NCI-H82 (cell line): ENCODE measurements at places on chromosomes 11 and 22.

- DNase-seq = no peak
Observed at GRCh38 chr22:42805998-42806830, 50.9 kb downstream of the ARFGAP3 start.

GRCh38 chr22:49209452-49210195, 618.0 kb downstream of the BRD1 start:
- DNase-seq = peak; percentile 17

DNA sequence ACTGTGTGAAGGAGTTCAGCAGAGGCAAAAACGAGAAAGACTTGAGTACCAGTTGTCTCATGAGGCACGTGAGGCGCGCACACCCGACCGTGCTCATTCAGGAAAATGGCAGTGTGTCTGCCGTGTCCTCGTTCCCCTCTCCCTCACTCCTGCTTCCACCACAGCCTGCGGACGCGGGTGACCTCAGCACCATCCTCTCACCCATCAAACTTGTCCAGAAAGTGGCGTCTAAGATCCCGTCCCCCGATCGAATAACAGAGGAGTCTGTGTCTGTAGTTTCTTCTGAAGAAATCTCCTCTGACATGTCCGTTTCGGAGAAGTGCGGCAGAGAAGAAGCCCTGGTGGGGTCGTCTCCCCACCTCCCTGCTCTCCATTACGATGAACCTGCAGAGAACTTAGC, 30.4 kb downstream of the ZBED4 start:
- DNase-seq = no peak

DNA sequence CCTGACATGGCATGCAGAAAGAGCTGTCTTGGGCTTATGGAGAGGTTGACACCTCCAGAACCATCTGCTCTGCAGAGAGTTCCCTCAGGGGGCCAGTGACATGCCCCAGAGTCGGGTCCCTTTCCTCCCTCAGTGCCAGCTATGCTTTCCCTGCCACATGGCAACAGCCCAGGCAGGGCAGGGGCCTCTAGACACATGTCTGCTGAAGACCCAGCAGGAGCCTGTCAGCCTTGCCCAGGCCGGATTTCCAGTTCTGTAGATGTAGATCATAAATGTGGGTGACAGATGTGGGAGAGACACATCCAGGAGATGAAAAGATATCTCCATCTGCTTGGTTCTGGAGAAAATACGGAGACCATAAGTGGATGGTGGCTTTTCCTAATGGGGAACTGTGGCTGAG, 25.5 kb downstream of the NAV2 start:
- DNase-seq = peak; percentile 5

DNA sequence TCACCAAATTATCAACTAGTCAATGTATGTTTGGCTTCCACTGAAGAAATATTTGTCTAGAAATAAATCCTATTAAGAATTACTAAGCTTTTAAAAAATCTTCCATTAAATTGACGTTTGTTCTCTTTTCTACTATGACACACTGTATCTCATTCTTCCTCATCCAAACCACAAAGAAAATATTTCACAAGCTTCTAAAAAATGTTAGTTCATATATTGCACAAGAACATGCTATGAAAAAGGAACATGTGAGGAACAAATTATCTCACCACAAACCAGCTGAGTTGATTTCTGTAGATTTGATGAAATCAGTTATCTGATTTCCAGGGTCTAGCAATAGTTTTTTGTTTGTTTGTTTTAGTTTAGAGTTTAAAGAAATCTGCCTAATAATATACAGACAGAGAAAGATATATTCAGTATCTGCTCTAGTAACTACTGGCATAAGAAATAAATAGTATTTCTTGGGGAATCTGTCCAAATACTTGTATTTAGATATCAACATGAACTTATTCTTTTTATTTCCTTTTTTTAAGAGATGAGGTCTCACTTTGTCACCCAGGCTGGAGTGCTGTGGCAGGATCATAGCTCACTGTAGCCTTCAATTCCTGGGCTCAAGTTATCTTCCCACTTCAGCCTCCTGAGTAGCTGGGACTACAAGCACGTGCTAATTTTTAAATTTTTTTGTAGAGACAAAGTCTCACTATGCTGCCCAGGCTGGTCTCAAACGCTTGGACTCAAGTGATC, 161.7 kb downstream of the ATG16L2 start:
- DNase-seq = no peak

GRCh38 chr11:12143461-12144258, 33.3 kb downstream of the MICAL2 start:
- DNase-seq = no peak

- DNase-seq = no peak
Observed at GRCh38 chr11:117219001-117219400, 12.9 kb downstream of the PCSK7 start.

DNA sequence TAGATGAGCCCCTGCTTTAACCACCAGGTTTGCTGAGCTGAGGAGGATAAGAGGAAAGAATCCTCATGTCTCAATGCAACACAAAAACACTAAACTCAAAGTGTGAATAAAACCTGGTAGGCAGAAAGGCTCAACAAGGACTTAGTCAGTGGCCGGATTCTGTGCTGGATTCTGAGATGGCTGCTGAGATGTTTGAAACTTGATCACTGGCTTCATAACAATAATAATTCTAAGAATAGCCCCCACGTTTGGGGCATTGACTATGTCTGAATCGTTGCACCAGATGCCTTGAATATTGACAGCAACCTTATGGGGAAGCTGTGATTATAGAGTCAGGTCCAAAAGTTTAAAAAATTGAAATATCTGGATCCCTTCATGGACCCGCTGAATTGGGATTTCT, 4.6 kb downstream of the DKK3 start:
- DNase-seq = no peak

GRCh38 chr11:76208438-76209374, 2.4 kb upstream of the WNT11 start:
- peak; percentile 78 for DNase-seq

DNA sequence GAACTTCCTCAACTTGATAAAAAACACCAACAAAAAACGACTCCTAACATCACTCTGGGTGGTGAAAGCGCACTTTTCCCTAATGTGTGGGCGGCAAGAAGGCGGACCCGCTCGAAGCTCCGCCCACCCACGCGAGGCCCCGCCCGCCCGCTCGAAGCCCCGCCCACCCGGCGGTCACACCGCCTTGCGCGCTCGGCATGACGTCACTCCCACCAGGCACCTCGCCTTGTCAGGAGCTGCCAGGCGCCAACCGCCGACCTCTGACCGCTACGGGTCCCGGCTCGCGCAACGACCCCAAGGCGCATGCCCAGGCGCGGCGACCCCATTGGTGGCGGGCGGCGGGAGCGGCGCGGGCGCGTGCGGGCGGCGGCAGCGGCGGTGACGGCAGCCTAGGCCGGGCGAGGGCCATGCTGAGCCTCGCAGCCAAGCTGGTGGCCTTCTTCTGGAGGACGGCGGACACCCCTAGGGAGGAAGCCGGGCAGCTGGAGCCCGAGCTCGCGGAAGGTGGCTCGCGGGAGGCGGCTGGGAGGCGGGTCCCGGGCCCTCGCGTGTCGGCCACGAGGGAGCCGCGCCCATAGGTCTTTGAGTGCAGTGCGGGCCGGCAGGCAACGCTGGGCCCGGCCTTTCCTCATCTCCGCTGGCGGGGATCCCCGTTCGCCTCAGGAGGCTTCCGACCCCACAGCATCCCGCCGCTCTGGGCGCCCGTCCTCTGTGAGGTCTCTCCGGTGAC, at the start of gene MOV10L1:
Gene MOV10L1, plus strand, starts transcription at position 325 of the 730 bp plus-strand sequence. Its CDS starts 83 bp downstream, at position 408.
- DNase-seq = no peak

- no peak for DNase-seq
Observed at GRCh38 chr11:104995001-104995408, 26.6 kb upstream of the CASP4 start.

GRCh38 chr11:30893318-30893717, 307.2 kb upstream of the MPPED2 start:
- DNase-seq = no peak

DNA sequence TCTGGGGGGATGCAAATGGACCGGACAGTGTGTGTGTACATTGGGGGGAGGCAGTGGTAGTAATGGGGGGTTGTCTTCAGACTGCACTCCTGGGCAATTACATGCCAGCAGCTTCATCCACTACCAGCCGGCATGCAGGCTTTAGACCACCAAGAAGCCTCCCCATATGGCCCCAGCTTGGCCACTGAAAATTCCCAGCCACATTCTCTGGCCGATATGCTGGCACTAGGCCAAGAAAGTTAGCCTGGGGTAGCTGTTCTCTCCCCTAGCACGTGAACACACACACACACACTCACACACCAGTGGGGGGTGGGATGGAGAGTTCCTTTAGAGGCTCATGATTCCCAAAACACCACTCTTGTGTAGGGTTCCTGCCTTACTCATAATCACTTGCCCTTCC, 3.6 kb upstream of the ROBO3 start:
- DNase-seq = no peak

- no peak for DNase-seq
Observed at GRCh38 chr11:17263769-17264168, 12.8 kb upstream of the NUCB2 start.

DNA sequence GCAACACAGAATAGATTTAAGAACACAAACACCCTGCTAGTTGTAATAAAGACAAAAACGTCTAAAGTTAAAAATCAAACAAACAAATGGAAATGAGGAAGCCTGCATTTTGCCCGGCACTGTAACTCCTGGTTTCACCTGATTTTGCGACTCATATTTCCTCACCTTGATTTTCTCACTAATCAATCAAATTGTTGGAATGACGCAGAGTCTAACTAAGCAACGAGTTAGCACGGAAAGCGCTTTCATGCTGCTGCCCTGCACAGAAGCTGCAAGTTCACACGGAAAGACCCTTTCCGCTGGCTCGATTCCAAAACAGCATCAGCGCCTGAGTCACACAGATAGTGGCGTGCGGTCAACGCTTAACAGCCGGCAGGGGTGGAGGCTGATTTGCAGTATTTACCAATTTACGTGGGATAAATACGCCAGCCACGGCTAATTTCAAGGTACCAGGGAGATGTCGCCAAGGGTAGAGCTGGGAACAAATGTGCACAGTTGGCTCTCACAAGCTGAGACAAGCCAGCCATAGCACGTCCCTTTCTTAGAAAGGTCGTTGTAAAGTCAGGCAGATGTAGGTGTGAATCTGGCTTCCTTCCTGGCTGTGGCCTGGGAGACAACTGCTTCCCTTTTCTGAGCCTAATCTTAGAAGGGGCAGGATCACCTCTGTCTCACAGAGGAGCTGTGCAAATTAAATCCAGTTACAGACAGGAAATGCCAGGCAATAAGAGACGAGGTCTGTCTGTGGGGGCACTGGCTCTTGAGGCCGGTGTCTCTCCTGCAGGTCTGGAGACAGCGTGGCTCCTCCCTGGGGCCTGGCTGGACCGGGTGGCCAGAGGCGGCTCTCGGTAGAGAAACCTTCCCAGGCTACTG, 76.9 kb upstream of the TTLL12 start:
- DNase-seq = peak; percentile 69

GRCh38 chr22:44067033-44067432, 42.9 kb downstream of the PARVB start:
- DNase-seq = no peak

GRCh38 chr11:111765984-111766833, at the start of gene PPP2R1B:
PPP2R1B (minus strand) TSS chr11:111766389; CDS start chr11:111766361, 28 bp downstream.
- DNase-seq = peak; percentile 78

- no peak for DNase-seq
Observed at GRCh38 chr11:121323046-121323607, 30.6 kb downstream of the SC5D start.

DNA sequence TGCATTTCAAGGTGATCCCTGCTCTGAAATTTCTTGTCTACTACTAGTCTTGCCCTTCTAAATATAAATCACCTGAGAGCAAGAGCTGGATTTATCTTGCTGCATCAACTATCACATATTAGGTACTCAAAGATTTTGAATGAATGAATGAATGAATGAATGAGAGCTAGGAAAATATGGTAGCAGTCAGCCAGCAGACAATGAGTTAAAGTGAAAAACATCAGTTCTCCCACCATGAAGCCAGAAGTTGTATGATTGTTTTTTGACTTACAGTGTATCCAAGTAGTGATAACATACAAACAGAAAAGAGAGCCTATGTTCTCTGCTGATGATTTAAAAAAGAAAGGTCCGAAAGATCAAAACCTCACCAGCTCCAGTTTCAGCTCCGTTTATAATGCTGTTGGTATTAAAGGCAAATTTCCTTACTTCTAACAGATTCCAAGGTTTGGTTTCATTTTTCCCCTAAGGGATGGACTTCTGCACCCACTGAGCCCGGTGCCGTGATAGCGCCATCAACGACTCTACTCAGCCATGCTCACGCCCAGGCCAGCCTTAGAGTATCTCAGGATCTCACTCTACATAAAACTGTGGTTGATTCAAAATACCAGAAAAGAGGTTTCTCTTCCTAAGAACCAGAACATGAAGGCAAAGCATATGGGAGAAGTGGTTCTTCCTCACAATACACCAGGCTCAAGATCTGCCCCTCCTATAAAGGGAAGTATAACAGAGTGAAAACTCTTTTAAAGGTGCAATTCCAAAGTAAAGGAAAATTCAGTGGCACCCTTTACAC, 92.0 kb downstream of the SGSM3 start:
- DNase-seq = no peak

DNA sequence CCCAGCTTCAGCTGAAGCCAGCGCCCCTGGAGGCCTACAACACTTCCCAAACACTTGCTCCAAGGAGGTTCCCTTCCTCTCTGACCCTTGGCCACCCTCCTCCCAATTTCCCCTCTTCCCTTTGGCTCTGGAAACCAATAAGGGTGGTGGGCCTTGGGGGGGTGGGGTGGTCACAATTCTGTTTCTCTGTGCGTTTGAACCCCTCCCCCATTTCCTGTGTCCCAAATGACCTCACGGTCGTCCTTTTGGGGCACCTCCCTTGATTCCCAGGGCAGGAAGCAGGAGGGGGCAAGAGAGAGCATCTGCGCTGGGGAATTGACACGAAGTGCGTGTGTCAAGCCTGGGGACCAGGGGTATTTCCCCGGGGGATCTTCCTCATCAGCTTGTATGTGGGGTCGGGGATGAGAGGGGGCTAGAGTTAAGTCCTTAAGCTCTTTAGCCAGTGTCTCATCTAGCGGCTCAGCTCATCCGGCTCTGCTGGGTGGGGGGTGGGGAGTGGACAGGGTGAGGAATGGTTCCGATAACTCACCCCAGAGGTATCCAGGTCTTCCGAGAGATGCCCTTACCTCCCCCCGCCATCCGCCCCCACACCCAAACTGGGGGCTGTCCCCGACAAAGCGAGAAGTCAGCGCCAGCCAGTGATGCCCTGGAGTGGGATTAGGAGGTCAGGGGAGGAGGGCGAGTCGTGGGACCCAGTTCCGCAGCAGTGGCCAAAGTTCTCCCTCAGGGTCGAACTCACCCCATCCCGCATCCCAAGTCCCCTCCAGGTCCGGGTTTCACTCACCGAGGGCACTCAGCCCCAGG, 587 bp downstream of the ESAM start:
- peak; percentile 83 for DNase-seq
